ENCODE measurements at places on chromosomes 6 and 20. TPM values are rescaled to one million over a fixed set of nuclear protein-coding genes. Genes with fewer than 3 reads are reported as not detected.

PNLDC1 gene
- polyA plus RNA-seq, result 0.25 TPM

GRCh38 chr20:5780846-5781217 lies 30.6 kb downstream of the SHLD1 start:
- no peak for DNase-seq

- no peak for DNase-seq
Measured at GRCh38 chr6:104580452-104580851, 279.3 kb downstream of the HACE1 start.

CNBD2 gene
- polyA plus RNA-seq, result 0.77 TPM
